Tracheal epithelial cell (primary cell): ENCODE measurements at places on chromosomes 4 and X. TPM values are rescaled to one million over a fixed set of nuclear protein-coding genes. Genes with fewer than 3 reads are reported as not detected.

The CENPVL1 gene
- not detected in 2 replicates for total RNA-seq

The SOX3 gene
- not detected in 2 replicates for total RNA-seq

The PCDH18 gene
- total RNA-seq, result under 0.01 TPM in 1 of 2 replicates, not detected in the other

The L1CAM gene
- 0.85 and 20.7 TPM in 2 replicates for total RNA-seq

The NLGN3 gene
- total RNA-seq, result not detected in 2 replicates
